T-helper 9 cell (primary cell): ENCODE measurements at places on chromosomes 5 and 9.

- DNase-seq = no peak
These were observed 149.0 kb downstream of the AOPEP start for GRCh38 chr9:94875300-94876020.

DNA sequence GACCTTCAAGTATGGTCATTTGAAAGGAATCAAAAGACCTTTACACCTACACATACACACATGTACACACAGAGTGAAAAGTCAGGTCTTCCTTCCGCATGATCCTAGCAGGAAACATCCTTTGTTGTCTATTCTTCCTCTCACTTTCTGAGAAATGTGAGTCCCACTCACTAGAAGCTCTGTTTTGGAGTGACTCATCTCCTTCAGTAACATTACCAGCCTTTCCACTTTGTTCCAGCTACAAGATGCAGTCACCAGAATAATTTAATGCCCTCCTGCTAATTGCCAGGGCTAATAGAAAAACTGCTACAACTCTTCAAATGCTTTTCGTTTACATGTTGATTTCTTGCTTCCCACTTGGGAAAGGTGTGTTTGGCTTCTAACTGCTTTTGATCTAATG is 417.3 kb downstream of the RASEF start:
- no peak for DNase-seq

DNA sequence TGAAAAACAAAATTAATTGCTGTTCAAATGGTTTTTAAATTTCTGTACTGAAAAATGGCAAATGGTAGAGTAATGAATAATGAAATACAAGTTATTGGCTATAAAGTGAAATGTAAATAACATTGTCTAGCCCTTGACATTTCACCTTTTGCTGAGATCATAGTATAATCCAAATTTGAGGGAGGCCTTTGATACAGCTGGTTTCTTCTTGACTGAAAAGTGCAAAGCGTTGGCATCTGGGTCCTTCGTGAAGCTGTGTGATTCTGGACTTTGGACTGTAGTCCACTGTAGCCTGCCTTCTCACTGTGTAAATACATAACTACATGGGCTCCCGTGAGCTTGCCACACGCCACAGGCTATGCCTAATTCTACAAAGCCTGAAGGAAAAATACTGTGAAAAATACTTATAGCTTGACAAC is 52.3 kb downstream of the ARHGEF28 start:
- no peak for DNase-seq

GRCh38 chr9:126449725-126450667 is 123.4 kb downstream of the MVB12B start:
- no peak for DNase-seq

GRCh38 chr5:123452401-123452800 is 29.2 kb upstream of the CEP120 start:
- no peak for DNase-seq

DNA sequence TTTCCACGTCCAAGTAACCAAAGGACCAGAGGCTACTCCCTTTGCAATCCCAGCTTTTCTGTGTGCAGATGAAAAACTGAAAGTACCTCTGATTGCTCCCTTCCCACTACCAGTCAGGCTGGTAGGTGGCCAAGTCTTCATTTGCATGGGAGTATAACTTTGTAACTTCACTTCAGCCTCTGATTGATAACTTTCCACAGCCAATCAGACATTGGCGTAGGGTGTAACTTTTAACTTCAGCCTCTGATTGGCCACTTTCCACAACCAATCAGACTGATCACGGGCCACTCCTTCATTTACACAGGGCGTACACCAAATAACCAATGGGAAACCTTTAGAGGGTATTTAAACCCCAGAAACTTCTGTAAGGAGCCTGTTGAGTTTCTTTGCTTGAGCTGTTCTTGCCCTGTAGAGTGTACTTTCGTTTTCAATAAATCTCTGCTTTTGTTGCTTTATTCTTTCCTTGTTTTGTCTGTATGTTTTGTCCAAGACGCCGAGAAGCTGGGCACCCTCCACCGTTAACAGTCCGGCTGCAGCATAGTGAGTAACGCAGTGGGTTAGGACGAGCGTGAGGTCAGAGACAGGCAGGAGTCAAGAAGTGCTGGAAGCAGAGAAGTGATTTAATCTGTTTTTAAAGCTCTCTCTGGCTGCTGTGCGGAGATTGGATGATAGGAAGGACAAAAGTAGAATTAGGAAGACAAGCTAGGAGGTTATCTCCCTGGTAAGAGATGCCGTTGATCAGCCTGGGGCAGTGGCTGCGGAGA is 3.5 kb upstream of the EXOSC2 start:
- no peak for DNase-seq

DNA sequence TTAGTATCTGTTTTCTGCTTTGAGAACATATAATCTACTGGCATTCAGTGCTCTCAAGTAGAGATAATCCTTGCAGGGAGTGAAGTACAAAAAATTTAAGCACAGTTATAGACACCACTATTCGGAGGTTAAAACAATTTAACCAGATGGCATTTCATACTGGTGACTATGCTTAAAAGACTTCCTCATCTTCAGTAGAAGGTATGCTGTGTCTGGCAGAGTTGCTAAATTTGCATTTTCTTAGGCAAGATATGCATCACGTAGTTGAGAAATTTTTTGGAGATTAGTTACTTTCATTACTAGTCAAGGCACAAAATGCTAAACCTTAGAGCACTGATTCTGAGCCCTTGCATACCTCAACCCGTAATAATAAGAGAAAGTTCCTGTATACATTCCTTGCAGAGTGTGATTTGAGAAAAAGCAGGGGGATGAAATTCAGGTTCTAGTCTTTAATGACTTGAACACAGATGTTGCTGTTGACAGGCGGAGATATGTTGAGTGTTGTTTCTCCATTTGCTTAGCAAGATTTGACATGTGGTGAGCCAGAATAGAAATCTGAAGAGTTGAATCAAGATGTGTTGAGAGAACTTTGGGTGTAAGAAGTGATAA is 70.8 kb upstream of the STARD4 start:
- DNase-seq = no peak

DNA sequence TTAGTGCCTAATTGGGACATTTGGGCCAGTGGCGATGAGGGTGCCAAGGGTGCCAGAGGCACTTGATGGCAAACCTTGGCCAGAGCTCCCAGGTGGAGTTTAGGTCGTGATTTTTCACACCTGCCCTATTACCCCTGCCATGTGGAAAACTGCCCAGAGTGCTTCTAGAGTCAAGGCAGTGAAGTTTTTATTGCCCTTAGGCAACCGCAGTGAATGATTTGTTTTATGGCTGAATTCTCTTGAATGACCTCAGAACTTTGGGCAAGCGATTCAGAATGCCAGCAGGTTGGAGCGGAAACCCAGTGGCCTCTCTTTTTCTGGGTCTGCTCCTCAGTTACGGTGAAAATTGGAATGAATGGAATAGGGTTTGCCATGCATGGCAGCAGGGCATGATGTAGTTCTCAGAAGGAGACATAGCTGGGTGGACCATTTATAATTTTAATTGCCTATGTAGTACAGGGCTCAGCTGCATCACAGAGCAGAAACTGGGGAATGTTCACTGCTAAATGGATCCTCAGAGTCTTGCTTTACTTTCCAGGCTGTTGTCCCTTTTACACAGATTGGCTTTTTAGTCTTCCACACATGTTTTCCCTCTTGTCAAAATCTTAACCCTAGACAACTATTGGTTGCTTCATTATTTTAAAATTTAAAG is 820.0 kb upstream of the SEMA6A start:
- DNase-seq = no peak

GRCh38 chr9:24090566-24090965 is 264.5 kb upstream of the ELAVL2 start:
- DNase-seq = no peak

- no peak for DNase-seq
These were observed 1184.8 kb downstream of the DTWD2 start for GRCh38 chr5:117803533-117803932.

GRCh38 chr5:154071799-154072413 is 33.1 kb downstream of the MFAP3 start:
- DNase-seq = no peak

DNA sequence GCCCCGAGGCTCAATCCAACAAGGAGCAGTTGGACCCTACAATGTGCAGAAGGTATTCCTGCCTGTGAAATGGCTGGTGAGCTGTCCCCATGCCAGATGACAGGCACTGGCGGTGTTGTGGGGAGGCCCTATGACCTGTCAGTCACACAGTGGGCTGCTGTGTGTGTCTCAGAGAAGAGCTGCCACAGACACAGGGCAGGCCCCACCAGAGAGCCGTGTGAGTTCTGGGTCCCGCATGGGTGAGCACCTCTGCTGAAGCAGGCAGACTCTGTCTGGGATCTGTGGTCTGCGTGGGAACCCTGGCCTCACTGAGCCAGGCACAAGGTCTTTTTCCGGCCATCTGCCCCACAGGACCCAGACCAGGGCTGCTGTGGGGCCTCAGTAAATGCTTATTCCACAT is 37.3 kb upstream of the PITX1 start:
- no peak for DNase-seq

DNA sequence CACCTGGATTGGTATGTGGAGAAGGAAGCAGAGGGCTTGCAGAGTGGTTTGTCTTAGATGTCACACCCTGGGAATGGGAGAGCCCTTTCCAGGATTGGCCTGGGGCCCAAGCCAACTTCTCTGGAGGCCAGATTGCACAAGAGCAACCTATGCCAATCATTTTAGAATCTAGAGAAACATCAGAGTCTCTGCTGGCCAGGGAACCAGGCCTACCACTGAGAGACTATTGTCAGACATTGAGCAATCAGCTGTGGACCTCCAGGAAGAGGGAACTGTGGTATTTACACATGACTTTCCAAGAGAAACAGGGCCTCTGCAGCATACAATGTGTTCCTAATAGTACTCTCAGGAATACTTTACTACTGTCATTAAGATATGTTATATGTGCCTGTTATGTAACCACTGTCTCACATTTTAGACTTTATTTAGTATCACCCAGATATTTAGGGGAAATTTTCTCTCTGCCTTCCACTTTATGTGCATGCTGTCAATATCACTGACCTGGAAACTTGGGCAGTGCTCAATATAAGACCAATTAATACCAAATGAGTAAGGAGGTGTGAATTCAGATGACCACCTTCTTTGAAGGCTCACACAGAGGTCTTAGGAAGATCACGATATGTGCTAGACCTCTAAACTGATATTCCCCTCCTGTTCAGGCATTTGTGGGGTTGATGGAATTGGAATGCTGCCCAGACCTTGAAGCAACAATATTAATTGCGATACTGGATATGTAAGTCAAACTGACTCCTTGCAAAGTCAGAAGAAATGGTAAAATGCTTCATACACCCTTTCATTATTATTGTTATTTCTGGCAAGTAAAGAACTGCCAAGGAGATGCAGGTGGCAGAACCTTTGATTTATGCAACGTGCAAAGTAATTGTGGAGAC is 20.5 kb upstream of the CCL28 start:
- DNase-seq = no peak

- DNase-seq = no peak
These were observed 55.3 kb downstream of the DAP start for GRCh38 chr5:10705747-10706146.

DNA sequence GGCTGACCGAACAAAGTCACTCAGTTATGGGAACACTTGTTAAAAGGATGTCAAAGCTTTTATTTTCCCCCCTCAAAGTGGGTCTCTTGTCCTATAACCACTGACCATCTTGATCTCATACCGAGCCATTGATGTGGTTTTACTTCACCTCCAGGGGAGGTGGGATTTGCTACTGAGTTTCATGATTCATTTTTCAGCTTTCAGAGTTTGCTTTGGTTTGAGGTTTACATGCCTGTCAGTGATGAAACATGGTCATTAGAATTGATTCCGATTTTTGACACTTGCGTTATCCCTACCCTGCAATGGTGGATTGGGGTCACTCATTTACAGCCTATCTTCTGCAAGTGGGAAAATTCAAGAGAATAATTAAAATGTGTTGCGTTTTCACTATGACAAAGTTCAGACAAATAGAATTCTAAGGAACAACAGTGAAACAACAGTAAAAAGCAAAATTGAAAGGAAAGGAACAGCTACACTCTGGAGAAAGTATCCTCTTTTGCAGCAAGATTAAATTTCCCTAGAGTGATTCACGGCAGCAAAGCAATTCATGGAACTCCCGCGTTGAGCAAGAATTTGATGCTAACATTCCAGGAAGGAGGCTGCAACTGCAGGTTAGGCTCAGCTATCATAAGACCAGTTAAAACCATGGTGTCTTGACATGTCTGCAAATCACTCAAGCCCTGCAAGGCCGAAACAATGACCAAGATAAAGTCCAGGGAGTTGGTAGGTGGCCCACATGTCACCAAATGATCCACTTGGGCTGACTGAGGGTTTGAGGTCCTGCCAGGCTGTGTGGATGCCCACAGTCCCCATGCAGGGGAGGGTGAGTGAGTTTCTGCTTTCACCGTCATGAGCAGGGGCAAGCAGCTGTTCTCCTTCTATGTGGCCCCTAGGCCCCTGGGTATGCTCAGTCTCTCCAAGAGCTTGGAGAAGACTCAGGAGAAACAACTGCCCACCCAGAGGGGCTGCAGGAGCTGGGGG is 9.4 kb downstream of the GADD45G start:
- no peak for DNase-seq

DNA sequence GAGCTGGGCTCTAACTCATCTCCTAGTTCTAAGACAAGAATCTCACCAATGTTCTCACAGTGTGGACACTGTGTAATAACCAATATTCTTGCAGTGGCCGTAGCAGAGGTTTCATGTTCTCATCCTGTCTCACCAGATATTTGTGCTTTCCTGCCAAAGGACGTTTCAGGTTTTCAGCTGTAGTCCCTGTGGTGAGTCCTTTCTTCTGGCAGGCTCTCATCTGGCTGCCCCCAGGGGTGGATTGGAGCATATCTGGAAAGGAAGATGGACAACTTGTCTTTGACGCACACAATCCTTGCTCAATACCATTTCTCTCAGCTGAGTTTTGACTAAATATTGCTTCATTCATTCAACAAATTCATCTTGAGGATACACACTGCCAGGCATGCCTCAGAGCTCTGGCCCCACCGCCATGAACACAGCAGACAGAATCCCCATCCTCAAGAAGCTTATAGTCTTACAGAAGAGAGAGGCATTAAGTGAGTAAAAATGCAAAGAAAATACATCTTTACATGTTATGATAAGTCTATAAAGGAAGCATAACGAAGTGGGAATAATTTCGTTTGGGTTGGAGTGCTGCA is 33.8 kb upstream of the NEURL1B start:
- no peak for DNase-seq

GRCh38 chr9:16485575-16486321 is 384.7 kb downstream of the BNC2 start:
- DNase-seq = no peak

DNA sequence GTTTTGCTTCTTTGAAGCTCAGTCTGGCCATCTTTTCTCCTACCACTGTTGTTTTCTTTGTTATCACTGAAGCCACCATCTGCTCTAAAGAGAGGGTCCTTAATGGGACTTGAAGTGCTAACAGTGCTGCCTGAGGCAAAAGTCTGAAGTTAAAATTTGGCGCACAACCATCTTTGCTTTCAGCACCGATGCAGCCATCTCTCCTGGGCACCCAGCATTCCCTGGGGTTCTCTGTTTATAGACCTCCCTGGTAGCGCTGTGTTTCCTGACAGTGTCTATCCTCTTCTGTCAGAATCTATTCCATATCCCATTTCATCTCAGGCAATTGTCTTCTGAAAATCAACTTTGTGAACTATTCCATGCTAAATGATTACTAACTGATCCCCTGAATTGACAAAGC is 491.5 kb upstream of the MPDZ start:
- no peak for DNase-seq
